Activated B cell treated with CpG ODN at 0.5 μM for 24 hours (primary cell): ENCODE measurements at places on chromosomes 5 and 9.

- no peak for DNase-seq
These were observed 561.8 kb downstream of the CETN3 start for GRCh38 chr5:89847743-89848142.

DNA sequence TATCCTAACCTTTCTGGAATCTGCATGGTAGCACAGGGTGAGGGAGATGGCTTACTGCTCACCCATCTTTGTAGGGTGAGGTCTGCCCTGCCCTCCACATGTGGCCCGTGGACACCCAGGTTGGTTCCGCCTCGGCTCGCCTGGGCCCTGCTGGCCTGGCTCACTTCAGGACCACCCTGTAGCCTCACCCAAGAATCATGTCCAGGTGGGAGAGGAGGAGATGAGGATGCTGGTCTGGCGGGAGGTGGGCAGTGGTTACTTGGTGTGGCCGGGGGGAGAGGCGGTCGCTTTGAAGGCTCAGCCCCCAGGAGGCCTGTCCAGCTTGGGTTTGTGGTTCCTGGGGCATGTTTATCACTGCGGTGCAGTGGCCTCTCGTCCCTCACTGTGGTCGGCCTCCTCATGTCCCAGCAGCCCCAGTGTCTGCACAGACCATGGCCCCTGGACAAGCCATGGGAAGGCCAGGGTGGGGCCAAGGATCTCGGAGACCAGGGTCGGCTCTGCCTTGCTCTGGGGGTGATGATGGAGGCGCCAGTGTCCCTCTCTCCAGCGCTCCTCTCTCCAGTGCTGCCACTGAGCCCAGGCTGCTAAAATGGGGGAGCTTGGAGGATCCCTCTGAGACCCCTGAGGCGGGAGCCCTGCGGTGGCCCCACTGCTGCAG, 4.6 kb downstream of the OBP2B start:
- DNase-seq = no peak

- DNase-seq = no peak
These were observed 551.5 kb upstream of the TLE4 start for GRCh38 chr9:79020276-79020675.

DNA sequence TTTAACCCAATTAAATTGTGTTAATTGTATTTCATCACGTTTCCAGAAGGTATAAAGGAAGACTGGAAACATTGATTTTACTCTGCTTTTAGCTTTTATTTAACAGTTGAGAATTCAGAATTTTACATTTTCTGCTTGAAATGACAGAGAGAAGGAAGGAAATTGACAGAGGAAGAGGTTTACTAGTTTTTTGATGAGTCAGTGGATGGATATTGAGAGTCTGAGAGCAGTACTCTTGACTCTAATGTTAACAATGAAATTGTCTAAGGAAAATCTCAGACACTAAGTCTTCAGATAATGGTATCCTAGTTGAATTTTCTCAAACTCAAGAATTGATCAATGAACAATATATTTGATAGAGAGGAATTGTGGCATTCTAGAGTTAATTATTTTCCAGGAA, 60.6 kb downstream of the IPO11 start:
- DNase-seq = no peak

DNA sequence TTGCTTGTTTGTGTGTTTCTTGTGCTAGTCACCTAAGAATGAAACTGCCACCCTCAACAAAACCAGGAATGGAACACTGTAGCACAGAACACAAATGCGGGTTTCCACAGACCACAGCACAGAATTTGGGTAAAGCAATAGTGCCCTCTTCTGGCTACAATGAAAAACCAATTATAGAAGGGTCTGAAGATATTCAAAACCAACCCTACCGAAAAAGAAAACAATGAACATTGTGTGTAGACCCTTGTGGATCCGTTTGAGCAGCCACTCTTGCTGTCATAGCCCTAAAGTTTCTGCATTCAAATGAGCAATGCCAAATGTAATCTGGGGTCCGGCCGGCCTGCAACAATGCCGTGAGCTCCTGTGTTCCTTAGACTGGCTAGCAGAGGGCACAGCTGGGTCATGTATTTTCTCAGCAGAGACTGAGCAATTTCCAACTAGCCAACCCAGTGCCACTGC, 8.3 kb upstream of the ENC1 start:
- DNase-seq = no peak

- no peak for DNase-seq
These were observed 94.8 kb downstream of the SV2C start for GRCh38 chr5:76177978-76178377.

DNA sequence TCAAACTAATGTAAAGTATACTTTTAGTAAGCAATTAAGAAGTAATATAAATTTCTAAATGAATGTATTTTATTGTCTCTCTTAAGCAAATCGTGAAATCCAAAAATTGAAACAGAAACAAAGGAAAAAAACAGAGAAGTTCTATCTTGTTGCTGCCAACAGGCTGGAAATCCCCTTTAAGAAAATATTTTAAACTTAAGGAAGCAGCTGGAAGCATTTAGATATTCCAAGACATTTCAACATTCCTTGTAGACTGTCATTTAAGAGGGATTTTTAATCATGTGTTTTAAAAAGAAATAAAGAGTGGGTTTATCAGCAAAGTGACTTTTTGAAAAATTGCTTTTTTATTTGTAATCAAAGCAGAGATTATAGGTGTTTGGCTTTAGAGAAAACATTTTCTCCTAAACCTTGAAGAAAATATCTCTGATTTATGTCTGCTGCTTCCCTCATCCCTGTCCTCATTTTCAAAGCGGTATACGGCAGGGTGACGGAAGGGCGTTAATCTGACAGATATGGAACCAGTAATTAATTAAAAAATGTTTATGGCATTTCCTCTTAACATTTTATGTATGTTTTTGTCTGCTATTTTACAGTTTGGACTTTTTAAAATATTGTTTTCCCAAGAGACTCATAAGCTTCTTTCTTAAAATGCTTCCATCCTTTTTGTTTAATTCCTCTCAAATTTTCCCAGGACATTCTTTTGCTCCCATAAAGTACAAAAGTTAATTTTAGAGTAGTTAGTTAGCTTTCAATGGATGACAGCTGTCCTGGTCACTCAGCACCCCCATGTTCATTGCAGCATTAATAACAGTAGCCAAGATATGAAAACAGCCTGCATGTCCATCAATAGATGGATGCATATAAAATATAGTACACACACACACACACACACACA, 245.6 kb downstream of the LURAP1L start:
- no peak for DNase-seq

DNA sequence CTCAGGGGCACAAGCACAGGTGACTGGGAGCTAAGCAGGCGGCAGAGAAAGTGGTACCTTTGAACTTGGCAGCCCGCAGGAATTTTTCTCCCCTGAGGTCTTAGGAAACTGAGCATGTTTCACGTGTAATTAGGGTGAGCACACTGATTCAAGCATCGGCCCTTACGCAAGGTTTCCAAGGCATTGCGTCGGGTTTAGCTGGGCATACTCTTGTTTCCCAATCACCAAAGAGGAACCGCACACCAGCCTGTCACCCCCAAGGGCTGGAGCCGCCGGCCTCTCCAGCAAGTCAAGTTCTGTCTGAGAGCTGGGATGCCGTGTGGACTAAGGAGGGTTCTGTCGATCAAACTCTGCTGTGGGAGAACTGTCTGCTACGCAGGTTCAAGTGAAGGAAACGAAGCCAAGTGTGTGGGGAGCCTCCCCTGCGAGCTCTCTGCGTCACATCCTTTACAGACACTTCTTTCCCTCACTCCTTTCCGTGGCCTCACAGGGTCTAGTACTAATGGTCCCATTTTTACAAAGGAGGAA, 53.0 kb downstream of the ERGIC1 start:
- DNase-seq = no peak

- DNase-seq = no peak
These were observed 960 bp downstream of the NR2F1 start for GRCh38 chr5:93583768-93584595.

DNA sequence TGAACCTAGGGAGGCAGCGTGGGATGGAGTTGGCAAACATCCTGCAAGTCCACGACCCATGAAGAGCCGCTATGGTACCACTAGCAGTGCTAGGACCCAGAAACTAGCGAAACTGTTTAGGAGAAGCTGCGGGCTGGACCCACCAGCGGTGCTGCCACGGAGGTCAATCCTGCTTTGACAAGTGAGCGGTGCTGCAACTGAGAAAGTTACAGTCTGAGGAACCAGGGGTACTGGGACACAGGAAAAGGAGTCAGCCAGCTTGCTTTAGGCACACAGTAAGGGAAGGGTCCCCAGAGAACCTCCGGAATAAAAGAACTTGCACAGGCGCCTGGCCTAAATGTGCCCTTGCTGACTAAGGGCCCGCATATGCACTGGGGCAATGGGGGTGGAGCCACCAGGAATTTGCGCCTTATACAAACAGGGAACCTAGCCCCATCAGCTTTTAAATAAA, 23.6 kb upstream of the ANXA2R start:
- no peak for DNase-seq

DNA sequence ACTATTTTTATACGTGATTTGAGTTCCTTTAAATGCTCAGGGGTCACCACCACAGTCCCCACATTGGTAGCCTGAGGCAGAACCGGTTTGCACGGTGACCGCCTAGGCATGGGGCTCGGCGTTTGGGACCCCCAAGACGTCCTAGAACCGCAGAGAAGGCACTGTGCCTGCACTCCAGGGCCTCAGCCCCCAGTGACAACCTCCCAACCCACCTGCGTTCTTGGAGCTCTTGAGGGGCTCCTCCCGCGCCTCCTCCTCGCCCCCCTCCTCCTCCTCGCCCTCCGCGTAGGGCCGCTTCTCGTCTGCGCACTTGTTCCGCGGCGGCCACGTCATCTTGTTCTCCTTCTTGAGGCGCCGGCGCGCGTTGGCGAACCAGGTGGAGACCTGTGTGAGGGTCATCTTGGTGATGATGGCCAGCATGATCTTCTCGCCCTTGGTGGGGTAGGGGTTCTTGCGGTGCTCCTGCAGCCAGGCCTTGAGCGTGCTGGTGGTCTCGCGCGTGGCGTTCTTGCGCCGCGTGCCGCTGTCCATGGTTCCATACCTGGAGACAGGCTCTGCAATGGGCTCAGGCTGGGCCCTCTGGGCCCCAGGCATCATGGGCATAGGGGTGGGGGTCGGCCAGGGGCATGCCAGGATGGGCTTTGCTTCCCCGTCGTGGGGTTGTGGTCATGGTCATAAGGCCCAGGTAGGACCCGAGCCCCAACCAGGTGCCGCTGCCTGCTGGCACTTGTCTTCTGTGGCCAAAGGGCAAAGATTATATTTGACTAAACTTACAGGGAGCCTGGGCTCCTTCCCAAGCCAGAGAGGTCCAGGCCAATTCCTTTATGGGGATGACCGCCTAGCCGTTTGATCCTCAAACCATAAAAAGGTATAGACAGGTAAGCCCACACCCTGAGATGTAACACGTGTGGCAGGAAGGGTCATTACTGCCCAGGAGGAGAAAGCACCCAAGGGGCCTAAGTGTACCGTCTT, 3.1 kb downstream of the IRX4 start:
- no peak for DNase-seq

GRCh38 chr5:78810098-78810920, 161.7 kb upstream of the LHFPL2 start:
- no peak for DNase-seq

DNA sequence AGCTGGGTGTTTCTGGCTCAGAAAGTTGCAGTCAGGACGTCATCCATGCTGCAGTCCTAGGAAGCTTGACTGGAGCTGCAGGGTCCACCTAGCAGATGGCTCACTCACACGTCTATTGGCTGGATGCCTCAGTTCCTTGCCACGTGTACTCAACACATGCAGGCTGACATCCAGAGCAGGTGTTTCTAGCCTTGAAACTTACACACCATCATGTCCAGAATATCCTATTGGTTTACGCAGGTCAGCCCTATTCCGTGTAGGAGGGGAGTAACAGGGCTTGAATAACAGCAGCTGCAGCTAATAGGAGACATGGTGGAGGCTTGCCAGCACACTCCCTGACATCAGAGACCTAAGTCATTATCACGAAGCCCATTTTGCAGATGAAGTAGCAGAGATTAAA, 473.5 kb downstream of the ACTL7B start:
- no peak for DNase-seq

DNA sequence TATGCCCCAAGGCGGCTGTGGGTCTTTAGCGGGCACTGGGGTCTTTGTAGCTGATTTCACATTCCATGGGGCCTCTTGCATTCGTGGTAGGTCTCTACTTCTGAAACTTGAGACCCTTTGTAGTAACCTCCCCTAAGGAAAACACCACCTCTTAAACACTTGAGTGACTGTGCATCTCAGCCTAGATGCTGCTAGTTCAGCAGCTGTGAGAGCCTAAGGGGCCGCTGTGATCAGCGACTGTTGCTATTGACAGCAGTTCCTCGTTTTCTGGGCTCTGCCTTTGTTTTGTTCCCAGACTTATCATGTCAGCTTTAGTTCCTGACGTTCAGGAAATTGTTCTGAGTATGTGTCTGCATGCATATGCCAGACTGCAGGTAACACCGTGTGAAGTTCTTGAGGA, 171.2 kb downstream of the HSPA4 start:
- DNase-seq = no peak

GRCh38 chr5:137615171-137615775, 116.1 kb upstream of the SPOCK1 start:
- no peak for DNase-seq

DNA sequence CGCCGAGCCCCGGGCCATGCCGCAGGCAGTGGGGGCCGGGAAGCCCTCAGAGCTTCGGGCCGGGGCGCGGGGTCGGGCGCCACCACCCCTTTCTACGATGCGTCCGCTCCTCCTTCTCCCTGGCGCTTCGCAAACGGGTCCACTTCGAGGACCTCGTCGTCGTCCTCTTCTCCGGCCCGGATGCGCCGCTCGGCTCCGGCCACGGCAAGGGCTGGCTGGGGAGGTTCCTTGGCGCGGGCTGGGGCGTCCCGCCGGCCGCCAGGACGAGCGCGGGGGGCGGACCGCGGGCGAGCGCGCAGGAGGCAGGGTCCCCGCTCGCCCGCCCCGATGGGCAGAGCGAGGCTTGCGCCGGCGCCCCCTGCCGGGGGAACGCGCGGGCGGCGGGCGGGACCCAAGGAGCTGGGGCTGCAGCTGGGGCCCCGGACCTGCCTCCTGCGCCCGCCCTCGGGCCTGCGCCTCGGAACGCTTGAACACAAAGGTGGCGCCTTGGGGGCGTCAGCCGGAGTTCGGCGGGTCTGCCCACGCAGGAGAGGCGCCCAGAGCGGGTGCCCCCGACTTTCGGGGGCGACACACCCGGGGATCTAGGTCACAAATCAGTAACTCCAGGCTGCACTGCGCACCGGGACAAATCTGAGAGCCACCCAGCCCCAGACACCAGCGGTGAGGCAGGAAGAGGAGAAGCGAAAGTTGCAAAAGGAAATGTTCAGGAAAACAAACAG, at the start of gene ROR2:
Gene ROR2, minus strand, starts transcription at position 283 of the 719 bp plus-strand sequence.
- DNase-seq = peak; percentile 42
